ENCODE measurements at places on chromosomes 2 and 18.
A peak's percentile ranks its signal among the peaks of the same experiment; 100 is the strongest.

DNA sequence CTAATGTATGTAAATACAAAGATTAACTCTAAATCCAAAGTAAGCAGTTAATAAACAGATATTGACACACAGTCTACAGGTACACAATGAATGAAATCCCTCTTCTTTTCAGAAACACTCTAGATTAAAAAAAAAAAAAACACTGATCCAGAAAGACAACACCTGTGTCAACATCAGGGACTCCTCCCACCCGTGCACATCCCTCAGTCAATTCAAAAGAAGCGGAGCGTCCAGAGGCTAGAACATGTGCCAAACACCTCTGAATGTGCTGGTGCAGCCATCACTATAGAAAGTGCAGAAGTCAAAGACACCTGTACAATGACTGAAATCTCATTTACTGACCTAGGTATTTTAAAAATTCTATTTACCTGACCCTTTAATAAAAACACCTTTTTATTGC, 622.6 kb upstream of the ID2 start:
- no peak for DNase-seq

- DNase-seq: no peak
These were observed 10.4 kb downstream of the ERFE start for GRCh38 chr2:238169048-238169707.

DNA sequence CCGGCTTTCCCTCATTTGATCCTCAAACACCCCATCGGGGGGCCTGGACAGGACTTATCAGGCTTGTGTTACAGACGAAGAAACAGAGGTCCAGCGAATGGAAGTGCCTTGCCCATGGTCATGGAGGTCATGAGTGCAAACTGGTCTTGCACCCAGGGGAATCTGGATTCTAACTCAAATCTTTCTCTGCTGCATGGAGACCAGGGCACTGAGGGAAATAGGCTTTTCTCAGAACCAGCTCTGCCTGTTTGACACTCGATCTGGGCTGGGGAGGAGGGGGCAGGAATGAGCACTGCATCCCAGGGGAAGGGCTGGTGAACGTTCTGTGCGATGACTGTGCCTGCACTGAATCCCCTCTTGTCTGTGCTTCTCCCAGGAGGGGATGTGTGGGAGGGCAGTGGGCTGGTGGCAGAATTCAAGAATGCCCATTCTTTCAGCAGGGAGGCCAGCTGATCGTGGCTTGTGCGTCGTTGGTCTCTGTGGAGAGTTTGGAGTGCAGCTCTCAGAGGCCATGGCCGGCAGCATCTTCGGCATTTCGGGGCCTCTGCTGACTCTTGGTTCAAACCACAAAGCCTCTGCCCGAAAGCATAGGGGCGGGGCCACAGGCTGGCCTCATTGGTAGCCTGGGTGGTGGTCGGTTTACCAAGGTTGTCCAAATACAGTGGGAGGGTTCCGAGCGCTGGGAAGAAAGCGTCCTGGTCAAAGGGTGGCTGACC, 171.6 kb downstream of the DDX1 start:
- peak; percentile 46 for DNase-seq

GRCh38 chr2:181850936-181851560, 40.5 kb upstream of the ITPRID2 start:
- no peak for DNase-seq

DNA sequence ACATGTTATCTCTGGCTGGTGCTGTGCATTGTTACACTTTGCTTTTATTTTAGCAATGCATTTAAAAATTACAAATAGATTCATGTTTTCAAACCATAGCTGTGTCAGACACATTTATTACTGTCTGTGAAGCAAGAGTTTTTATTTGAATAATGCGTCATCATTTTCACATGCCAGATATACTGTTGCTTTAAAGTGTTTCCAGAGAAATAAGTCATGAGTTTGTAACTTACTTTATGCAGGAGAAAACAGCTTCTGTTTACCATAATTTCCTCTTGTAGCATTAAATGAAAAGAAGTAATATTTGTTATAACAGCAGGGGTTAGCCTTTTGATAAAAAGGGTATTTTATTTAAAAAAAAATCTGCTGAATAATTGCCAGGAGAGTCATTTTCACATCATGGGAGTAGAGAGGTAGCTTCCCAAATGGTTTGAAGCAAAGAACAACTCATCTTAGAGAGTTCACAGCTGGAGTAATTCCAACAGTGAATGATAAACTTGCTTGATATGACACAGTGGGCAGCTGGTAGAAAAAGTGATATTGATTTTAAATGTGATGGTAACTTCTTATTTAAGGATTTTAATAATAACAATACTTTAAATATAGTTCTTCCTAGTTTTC, 1274.5 kb upstream of the CRIM1 start:
- no peak for DNase-seq

DNA sequence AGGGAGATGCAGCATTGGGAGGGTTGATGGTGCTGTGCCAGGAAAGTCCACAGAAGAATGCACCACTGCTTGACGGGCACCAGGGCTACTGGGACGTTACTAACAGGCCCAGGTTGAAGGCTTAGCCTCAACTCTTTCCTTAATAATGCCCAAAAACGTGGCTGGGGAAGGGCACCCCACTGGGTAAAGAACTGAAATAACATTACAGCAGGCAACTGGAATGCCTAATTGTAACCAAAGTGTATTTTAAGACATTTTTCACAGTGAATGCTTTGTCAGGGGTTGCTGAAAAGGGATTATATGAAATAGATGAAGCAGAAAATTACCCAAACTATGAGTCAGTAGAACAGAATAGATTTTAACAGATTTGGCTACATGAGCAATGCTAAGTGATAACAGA, 191.3 kb downstream of the CMPK2 start:
- no peak for DNase-seq

DNA sequence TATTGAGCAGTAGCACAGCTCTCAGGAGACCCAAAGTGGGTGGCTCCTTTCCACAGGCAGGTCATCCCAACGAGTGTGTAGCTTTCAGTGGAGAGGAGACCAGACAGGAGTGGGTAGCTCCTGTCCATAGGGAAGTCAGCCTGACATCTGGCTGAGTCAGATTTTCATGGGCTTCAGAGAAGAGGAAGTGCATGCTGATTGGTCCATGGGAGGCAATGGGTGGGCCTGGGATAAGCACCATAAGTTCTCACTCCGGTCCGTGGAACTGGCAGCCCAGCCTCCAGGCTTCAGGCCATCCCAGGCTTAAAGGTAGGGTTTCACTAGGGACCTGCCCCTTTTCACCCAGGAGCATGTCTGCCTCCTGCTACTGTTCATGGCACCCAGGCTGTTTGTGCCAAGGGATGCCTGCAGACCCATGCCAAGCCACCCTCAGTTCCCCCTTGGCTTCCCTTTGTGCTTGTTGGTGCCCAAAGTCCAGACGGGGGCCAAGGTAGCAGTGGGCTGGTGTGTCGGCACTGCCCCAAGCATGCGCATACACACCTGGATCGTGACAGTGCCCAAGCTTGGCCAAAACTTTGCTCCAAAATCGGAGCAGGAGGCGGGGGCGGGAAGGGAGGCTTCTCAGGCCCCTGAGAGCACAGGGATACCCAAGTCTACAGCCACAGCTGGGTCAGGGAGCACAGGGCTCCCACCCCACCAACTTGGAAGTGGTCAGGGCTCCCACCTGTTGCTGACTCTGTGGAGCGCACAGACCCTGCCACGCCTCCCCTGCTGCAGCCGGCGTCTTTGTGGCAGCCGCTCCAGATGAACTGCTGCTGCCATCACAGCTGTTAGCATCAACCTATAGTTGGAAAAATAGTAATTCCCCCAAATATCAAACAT, 26.4 kb downstream of the MARCHF7 start:
- DNase-seq: peak; percentile 52

GRCh38 chr18:55918444-55918843, 330.5 kb upstream of the TCF4 start:
- DNase-seq: no peak

- no peak for DNase-seq
These were observed 1067.4 kb downstream of the CNTNAP5 start for GRCh38 chr2:125092276-125093009.

GRCh38 chr18:48053881-48054816, 123.7 kb upstream of the SMAD2 start:
- no peak for DNase-seq

GRCh38 chr2:160433466-160434140, 60.0 kb downstream of the RBMS1 start:
- DNase-seq: no peak

- no peak for DNase-seq
These were observed 121.1 kb upstream of the FIGN start for GRCh38 chr2:163856941-163857340.

GRCh38 chr2:235498946-235499812, 5.3 kb downstream of the AGAP1 start:
- DNase-seq: peak; percentile 50

DNA sequence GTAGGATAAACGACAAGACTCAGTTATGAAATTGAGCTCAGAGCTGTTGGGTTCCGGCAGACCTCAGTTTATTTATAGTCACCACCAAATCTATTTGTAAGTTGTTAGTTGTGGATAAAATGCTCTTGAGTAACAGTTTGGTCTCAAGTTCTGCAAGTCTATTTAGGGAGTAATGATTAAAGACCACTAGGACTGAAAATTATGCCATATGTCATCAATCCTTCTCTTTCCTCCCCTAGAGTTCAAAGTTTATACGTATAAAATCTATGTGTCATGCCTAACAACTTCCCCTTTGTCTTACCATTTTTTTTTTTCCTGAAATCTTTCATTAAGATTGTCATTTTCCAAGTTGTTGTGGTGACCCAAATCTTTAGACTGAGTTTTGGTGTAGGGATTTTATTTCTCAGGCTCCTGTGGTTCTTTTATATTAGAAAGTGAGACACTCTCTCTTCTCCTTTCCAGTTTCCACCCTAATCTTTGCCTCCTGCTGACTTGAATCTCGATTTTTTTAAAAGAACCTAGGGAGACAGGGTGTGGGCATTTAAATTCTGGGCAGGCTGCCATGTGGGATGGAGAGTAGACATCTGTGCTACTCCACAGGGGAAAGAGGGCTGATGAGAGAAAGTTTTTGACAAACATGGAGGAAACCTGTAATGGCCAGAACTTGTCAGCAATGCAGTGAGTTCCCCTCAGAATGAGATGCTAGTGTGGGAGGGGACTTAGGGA, 51.0 kb downstream of the LAMA3 start:
- no peak for DNase-seq

DNA sequence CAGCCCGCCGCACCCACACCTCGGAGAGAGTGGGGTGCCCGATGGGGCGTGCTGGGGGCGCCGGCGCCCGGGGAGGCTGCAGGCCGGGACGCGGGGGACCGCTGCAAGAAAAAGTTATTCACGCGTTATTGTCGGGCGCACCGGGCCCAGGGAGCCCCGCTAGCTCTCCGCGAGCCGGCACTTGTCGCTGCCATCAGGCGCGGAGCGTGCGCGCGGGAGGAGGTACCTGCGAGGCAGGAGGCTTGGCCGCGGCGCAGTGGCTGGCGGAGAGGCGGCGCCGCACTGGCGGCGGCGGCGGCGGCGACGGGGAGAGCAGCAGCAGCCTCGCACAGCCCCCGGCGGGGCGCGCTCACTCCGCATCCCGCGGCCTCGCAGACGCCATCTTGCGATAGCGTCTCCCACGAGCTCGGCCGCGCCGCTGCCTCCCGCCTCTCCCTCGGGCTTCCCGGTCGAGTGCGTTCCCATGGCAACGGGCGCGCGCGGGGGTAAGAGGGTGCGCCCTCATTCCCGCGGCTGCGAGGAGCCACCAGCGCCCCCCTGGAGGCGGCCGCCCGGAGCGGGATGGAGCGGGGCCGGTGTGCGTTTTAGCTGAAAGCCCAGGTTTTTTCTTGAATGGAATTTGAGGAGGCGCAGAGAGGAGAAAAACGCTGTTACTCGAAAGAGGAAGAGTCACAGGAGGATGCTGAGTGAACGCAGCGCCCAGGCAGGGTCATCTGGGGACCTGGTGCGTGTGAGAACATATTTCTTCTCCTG, at the start of gene CHN1:
TSS of gene CHN1 (minus strand) at position 402 of the 753 bp plus-strand sequence. CDS start 469 bp downstream, outside the sequence.
- DNase-seq: peak; percentile 63

DNA sequence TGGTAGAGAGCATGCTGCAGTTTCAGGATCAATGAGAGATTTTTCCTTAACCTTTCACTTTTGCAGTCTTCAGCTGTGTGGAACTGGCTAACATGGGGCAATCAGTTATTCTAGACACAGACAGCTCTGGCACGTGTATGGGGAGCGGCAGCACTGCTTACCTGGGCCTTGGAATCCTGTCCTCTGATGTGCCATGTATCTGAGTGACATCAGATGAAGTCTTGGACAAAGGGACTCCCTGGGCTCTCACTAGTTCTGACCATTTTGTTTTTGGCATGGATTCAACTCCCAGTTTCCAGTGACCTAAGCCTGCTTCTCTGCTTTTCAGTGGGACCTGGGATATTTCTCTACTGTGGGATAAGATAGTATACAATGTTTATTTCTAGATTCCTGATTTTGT, 54.3 kb downstream of the RNF144A start:
- no peak for DNase-seq

GRCh38 chr2:225378984-225379383, 20.5 kb upstream of the NYAP2 start:
- no peak for DNase-seq

DNA sequence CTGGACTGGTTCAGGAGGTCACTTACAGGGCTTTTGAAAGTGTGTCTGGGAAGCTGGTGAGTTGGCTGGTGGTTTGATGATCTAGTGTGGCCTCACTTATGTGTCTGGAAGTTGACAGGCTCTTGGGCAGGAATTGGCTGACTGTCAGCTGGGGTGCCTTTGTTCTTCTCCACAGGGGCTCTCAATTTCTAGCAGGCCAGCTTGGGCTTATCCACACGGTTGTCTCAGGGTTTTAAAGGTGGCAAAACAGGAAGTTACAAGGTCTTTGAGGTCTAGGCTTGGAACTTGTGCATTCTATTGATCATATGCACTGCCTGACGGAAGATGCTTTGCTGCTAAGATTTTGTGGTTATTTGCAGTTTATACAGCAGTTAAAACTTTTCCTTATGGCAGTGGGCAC, 52.0 kb upstream of the CELF4 start:
- DNase-seq: no peak

DNA sequence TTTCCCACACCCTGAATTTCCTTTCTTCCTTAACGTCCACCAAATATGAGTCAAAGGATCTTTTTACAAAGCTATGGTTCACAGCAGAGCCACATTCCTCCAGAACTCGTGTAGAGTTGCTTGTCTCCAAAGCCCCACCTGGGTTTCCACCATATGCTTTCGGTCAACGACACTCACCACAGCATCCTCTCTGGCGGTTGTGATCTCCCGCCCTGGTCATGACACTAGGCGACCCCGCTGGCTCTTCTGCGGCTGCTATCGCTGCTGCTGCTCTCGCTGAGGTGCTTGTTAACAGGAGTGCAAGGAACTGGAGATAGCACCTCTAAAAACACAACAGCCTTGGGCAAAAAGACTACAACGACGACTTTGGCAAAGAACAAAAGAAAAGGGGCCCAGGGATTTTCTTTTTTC, 340 bp downstream of the SLC40A1 start:
- DNase-seq: peak; percentile 38

- DNase-seq: no peak
These were observed 1781.3 kb upstream of the CELF4 start for GRCh38 chr18:39346916-39347315.
